ENCODE measurements at places on chromosomes 2 and 18.

DNA sequence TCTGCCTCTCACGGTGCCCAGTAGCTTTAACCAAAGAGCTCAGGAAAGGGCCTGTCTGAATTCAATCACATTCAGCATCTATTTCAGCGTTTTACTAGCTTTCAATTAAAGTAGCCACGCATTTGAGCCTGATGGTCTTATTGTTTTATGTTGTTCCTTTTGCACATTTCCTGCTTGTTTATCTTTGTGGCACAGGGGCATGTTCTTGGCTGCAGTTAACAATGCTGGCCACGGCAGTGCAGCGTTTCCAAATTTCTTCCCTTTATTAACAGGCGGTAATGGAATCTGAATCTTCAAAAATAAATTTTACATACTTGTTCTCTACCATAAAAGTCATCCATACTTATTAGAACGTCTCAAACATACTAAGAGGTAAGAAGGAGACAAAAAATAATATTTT is 46.2 kb downstream of the HPCAL1 start:
- DNase-seq: no peak

- no peak for DNase-seq
Measured at GRCh38 chr2:21489080-21489479, 365.3 kb downstream of the TDRD15 start.

DNA sequence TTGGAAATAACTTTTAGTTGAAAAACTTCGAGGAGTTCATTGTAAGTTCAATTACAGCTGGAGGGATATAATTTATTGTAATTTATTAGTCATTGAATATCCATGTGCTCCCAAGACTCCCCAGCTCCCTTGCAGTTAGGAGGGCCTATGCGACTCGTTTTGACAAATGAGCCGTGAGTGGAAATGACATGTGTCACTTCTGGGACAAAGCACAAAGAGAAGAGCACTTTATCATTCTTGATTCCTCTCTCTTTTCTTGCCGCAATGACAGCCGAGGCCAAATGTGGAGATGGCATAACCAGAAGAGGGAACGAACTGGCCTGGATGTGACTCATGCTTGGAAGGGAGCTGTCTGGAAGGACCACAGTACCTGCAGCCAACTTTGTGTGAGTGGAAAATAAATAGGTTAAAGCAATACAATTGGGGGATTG is 44.2 kb upstream of the ITSN2 start:
- no peak for DNase-seq

GRCh38 chr2:173775440-173775839 is 189.7 kb downstream of the SP3 start:
- DNase-seq: no peak

GRCh38 chr2:103809941-103810441 is 1043.9 kb upstream of the POU3F3 start:
- DNase-seq: no peak

GRCh38 chr2:24494410-24494809 is 3.4 kb downstream of the NCOA1 start:
- DNase-seq: no peak

DNA sequence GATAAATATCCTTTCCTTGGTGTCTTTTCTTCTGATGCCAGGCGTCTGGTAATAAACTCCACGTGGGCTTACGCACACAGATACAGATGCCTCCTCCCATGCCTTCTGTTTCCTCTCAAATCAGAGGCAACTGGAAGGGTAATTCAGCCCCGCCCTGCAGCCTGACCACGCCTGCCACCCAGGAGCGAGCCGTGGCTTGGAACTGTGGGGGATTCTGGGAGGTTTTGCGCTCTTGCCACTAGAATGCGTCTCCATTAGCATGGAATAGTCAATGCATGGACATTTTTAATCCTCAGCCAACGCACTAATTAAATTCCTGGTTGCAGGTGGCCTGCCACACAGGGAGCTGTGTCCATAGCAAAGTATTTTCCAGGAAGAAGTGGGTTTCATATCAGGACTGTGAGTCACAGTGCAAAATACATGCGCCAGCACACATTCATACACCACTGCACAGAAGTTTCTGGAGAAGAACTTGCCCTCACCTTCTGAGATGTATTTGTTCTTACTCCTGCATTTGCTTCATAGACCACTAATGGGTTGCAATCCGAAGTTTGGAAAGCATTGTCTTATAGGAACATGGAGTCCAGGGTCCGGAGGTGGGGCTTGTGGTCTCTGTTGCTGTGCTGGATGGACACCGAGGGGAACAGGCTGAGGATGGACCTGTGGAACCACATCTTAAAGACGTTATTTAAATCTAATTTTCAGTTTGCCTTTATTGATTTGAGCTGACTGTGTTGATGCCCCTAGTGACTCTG is 151.4 kb downstream of the LDLRAD4 start:
- DNase-seq: no peak

DNA sequence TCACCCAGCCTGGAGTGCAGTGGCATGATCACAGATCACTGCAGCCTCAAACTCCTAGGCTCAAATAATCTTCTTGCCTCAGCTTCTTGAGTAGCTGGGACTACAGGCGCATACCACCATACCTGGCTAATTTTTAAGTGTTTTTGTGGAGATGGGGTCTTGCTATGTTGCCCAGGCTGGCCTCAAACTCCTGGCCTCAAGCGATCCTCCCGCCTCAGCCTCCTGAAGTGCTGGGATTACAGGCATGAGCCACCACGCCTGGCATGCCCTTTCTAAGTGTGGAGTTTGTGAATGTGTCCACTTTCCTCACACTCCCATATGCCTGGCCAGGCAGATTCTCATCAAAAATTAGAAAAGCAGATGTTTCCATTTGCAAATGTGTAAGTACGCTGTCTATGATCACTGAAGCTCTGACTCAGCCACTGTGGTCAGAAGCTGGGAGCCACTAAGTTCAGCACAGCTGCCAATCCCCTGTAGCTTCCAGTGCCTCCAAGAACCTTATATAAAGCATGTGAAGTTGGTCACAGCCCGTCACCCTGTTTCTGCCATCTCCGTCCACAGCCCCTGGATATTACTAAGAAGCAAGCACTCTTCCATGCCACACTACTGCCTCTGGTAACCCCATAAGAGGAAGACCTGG is 155.4 kb downstream of the FAM210A start:
- DNase-seq: no peak

- DNase-seq: no peak
Measured at GRCh38 chr2:43224571-43225092, 1.8 kb downstream of the ZFP36L2 start.

GRCh38 chr18:80193701-80194100 is 53.6 kb downstream of the PARD6G start:
- DNase-seq: no peak

DNA sequence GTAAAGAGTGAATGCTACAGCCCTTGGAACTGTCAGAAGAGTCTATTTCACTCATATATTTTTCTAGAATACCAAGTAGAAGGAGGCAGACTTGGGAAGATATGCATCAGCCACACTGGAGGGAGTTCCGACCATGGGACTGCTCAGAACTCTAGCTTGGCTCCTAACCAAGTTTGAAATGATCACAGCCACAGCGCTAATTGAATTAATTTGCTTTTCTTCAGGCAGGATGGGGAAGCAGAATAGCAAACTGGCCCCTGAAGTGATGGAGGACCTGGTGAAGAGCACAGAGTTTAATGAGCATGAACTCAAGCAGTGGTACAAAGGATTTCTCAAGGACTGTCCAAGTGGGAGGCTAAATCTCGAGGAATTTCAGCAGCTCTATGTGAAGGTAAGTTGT is 51.4 kb downstream of the VSNL1 start:
- no peak for DNase-seq

GRCh38 chr18:35060122-35060815 is 19.1 kb downstream of the MAPRE2 start:
- DNase-seq: no peak

DNA sequence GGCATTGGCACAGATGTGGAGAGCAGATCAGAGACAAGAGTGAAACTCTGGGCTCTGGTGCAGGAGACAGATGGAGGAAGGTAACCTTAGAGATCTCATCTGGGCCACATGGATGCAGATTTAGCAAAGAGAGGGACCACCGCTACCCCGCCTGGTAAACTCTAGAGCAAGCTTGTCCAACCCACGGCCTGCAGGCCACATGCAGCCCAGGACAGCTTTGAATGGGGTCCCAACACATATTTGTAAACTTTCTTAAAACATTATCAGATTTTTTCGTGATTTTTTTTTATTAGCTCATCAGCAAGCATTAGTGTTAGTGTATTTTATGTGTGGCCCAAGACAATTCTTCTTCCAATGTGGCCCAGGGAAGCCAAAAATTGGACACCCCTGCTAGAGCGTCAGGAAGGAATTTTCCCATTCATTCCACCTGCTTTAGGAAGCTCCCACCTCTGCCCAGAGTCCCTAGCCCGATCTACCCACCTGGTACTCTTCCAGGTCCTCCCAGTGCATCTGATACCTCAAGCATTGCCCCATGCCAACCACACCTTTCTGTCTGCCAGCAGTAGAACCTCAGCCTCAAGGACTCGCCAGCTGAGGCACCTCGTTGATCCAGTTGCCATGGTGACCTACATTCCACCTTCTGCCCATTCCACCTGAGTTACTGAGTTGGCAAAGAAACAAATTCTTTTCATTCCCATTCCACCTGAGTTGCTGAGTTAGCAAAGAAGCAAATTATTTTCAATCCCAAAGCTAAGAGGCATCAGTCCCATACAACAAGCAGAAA is at the start of gene CIB4:
CIB4 (minus strand) TSS at position 586 of the 784 bp plus-strand sequence; CDS start at position 534, 52 bp downstream.
- DNase-seq: no peak

DNA sequence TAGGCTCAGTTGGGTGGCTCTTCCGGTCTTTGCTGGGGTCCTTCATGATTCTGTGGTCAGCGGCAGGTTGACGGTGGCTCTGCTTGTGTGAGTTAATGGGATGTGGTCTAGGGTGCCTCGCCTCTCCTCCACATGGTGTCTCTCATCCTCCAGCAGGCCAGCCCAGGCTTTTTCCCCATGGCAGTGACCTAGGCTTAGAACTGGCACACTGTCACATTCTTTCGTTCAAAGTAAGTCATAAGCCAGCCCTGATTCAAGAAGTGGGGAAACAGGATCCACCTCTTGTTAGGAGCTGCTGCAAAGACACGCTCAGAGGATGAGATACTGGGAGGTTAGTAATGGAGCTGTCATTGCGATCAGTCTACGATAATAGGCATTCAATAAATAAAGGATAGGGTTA is 46.0 kb upstream of the CTIF start:
- DNase-seq: no peak

DNA sequence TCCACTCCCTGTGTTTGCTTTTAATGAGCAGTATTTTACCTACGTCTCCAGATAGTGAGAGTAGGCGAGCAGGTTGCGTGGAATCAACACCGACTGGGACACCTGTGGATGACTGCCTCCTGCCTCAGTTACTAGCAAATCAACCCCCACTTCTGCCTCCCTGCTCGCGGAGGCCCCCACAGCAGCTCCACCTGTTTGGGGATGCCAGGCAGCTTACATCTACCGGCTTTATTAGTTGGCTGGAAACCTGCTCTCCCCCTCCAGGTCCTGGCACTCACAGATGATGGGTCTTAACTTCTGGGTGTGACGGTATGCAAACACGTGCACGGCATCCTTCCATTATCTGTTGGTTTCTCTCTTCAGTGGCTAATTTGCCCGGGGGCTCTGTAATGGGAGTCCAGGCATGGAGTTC is 164.4 kb upstream of the SESTD1 start:
- DNase-seq: no peak

GRCh38 chr2:188870289-188870688 is 103.9 kb upstream of the COL3A1 start:
- no peak for DNase-seq

- DNase-seq: no peak
Measured at GRCh38 chr2:28347193-28347592, 45.5 kb upstream of the FOSL2 start.

DNA sequence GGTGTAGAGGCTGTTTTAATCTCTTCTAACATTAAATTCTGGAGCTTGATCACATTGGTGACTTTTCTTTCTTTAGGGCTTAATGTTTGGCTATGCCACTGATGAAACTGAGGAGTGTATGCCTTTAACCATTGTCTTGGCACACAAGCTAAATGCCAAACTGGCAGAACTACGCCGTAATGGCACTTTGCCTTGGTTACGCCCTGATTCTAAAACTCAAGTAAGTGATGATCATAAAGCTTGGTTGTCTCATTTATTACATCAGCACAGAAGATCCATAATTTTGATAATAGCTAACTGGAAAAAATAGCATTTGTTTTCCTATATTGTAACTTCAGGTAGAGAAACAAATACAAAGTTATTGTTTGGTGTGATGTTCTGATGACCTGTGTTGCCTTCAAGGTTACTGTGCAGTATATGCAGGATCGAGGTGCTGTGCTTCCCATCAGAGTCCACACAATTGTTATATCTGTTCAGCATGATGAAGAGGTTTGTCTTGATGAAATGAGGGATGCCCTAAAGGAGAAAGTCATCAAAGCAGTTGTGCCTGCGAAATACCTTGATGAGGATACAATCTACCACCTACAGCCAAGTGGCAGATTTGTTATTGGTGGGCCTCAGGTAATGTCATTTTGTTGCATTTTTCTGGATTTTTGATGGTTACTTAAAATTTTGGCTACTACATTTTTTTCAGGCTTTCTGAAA is 2.9 kb downstream of the MAT2A start:
- no peak for DNase-seq

DNA sequence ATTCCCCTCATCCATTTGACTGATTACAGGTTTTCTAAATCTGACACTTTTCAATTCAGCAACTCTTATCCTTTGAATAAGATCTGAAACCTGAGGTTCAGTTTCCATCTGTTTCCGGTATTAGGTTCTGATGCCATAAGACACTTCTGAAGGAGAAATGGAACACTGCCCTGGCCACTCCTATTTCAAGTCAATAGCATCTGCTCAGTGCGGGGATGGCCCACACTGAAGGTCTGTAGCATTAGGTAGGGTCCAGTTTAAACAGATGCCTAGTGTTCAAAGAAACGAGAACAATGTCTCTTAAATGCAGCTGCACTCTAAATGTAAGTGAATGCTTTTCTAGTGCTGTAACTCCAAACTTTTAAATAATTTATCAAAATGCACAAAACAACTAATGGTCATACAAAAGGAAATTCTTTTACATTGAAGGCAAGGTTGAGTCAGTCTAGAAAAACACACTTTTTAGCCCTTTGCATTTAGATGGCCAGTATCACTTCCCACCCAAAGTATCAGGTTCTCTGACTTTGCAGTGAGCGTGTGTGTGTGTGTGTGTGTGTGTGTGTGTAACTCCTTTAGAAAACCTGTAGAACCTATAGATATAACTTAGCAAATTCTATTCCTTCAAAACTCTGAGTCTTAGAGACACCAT is 78.2 kb downstream of the STK39 start:
- DNase-seq: no peak

DNA sequence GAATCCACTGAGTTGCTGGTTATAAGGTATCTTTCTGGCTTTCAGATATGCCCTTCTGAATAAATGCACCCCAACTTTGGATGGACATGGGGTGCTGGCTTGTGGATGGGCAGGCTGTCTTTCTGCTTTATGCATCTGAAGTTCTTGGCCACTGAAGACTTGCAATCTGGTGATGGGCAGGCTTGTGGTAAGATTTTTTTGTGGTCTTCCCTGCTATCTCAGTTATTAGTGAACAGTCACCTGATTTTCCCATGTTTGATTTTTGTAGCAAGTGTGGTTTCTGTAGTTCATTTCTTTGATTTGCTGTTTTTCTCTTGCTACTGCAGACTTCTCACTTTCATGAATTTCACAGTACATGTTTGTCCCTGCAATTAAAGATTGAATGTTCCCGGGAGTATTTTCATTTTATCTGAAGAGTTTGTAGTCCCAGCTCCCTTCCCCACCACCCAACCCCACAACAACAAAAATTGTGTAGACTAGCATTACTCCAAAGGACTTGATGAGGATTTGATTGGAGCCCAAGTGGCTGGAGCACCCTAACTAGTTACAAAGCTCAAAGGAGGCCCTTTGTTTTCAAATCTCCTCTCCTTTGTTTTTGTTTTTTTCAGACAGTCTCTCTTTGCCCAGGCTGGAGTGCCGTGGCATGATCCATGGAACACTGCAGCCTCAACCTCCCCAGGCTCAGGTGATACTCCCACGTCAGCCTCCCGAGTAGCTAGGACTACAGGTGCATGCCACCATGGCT is 63.6 kb upstream of the MGAT5 start:
- no peak for DNase-seq

All from GM12892 (cell line).